ENCODE measurements at places on chromosomes 7 and 10.

DNA sequence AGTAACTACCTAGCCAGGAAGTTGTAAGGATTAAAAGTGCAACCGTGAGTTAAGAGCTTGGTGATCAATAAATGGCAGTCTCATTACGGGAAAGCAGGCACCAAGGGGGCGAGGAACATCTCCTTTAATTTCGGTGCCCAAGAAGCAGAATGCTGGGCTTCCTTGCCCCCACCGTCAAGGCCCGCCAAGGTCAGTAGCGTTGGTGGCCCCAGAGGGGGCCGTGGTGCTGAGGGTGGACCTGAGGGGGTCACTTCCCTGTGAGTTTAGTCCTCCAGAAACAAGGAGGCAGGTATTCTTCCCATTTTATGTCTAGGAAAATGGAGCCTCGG is 408 bp upstream of the MINDY4 start:
- DNase-seq: no peak

GRCh38 chr7:89001306-89001705 is 205.8 kb upstream of the TEX47 start:
- DNase-seq: no peak

- no peak for DNase-seq
These were observed 23.6 kb upstream of the ADCYAP1R1 start for GRCh38 chr7:31028417-31028992.

DNA sequence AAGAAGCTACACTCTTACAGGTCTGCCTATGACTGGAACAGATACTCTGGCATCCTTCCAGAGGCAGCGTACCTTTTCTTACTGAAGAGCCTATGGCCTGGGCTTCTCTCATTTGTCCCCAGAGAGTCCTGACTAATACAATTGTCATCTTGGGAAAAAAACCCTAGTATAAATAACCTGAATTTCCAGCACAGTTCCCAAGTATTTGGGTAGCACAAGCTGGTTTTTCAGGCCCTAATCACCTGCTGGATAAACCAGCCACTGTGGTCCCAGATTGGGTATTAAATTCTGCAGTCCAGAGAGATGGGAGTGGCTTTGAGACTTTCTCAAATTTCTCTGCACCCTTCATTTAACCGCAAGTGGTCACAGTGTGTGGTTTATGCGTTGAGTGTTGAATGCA is 186.8 kb upstream of the NEBL start:
- no peak for DNase-seq

DNA sequence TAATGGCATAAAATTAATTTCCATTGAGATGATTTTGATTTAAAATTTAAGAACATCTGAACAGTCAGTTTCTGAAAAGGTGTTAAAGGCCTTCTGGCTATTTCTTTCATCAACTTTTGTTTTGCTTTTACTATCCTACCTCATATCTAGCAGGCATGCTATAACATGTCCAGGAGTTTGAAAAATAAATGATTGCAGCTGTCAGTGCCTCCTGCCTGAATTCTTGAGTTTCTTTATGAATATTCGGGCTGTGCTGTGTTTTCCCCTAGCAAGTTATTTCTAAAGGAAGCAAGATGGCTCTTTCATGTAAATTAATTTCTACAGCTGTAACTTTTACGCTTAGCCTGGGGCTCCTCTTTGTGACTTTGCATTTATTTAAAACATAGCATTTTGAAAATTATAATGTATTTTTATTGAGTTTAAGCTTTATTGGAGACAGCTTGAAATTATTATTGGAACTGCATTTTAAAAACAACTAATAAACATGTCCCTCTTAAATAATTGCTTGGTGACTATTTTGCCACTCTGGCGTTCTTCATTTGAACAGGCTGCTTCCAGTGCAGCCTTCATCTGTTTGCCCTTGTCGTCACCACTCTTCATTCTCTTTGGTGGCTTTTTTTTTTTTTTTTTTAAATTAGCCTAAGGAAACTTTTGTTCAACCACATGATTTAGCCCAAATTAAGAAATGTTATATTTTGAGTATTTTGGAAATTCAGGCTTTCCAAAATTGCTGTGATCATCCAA is 1083.4 kb upstream of the LRRN3 start:
- no peak for DNase-seq

GRCh38 chr10:71961831-71962230 is 2.4 kb upstream of the CHST3 start:
- no peak for DNase-seq

DNA sequence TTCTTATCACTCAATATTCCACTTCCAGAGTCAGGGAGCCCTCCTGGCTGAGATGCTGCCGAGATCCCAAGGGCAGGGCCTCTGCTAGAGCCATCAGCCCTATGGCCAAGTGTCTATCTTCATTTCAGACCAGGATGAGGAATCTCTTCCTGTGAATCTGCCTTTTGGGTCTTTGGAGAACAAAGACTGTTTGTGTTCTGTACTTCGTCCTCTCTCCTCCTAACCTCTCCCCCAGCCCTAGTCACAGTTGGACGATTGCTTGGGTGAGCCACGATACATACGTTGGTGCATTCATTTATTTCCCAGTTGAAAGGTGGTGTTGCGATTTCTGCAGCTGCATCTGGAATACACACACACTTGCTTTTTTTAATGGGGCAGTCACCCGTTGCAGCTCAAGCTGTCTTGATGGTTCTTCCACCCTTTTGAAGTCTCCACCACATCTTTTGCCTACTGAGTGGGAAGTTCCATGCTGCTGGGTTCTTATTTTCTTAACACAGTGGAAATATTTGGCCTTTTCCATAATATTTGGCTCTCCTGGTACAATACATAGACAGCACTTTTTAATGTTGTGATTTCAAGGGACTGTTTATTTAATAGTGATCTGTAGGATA is 26.7 kb downstream of the SH3PXD2A start:
- DNase-seq: no peak
